HCEC 1CT (cell line): ENCODE measurements at places on chromosomes 12 and 14.

DNA sequence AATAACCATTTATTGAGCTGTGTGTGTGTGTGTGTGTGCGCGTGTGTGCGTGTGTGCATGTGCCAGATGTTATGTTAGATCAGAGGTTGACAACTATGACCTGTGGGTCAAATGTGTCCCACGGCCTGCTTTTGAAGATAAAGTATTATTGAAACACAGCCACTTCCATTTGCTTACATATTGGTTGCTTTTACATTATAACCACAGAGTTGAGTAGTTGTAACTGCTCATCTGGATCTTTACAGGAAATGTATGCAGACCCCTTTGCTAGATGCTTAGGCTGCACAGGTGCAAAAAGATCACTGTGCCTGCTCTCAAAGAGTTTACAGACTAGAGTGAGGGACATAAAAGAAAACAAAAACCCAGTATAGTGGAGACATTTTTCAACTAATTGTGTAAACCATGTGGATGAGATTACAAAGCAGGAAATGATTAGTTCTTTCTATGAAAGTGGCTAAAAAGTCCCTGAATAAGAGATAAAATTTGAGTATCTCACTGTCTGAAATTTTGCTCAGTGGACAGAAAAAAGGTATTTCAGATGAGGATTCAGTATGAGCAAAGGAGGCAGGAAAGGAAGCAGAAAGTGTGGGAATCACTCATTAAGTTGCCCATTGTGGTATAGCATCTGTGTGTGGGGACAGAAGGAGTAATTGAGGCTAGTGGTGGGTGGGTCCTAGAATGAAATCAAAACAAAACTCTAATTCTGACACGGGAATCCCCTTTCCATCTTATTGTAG lies 188.4 kb downstream of the PAH start:
- DNase-seq: no peak

GRCh38 chr12:76976777-76977382 lies 88.5 kb downstream of the E2F7 start:
- no peak for DNase-seq

DNA sequence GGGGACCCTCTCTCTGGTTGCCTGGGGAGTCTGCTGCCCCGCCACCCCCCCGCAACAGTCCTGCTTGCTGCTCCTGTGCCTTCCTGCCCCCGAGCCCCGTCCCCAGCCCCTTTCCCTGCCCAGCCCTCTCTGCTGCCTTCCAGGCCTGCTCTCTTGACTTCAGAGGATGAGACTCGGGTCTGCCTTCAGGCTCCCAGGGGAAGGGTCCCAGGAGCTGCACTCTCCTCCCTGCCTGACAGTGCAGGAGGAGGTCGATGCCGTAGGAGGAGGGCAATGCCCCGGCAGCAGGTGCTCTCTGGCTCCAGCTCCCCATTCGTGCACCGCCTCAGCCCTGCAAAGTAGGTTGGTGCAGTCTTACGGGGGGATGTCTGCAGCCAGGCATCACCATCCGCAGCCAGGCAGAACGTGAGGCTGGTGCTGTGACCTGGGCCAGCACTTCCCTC lies 185.1 kb upstream of the C14orf180 start:
- no peak for DNase-seq

DNA sequence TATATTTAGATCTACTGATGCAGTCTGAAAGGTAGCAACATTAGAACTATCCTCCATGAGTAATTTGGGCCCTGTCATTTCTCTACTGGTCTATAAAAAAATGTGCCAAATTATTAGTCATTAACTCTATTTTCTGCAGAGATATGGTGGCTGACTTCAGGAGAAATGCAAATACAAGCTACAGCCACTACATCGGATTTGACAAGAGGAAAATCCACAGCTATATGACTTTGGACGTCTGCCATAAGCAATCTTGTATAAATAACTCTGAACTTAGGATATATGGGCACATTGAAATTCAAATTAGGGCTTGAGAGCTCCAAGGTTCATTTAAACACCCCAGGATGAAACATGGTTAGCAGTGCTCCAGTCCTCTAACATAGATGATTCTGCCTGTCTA lies 983.0 kb upstream of the LRFN5 start:
- no peak for DNase-seq

GRCh38 chr14:78005325-78005724 lies 164.8 kb upstream of the NRXN3 start:
- peak; percentile 63 for DNase-seq

DNA sequence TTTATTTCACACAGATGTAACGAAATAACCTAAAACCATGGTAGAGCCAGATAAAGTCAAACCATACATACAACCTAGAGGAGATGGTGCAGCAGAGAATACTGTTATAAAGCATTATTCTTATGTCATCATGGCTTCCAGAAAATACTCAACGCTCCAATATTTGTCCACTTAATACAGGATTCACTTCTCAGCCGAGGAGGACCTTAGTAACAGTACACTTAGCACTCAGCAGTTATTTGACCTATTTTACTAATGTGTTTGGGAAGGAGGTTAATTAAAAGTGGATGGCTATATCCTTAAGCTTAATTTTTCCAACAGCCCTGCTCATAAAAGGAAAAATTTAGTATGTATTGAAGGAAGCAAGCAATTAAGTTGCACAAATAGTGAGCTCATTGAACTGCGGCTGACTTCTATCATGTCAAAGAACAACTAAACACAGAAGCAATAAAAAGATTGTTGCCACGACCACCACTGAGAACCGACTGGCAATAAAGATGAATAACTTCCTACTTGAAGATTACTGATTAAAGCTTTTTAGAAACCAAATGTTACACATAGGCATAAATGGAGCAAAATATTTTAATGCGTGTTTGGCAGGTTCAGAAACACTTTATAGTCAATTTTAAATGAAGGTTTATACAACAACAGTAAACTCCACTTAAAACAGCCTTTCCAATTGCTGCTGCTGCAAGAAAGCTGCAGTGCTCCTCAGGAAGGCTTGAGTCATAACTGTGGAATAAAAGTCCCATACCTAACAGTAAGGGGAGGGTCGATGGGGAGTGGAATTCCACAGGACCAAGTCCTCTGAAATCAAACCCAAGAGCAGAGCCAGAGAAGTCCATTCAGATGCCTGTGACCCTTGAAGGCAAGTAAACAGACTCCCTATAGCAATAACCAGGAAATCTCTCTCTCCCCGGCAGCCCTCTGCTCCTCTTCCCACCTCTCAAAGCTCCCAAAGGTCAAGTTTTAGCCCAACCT lies 218.9 kb upstream of the CDKN3 start:
- DNase-seq: no peak

DNA sequence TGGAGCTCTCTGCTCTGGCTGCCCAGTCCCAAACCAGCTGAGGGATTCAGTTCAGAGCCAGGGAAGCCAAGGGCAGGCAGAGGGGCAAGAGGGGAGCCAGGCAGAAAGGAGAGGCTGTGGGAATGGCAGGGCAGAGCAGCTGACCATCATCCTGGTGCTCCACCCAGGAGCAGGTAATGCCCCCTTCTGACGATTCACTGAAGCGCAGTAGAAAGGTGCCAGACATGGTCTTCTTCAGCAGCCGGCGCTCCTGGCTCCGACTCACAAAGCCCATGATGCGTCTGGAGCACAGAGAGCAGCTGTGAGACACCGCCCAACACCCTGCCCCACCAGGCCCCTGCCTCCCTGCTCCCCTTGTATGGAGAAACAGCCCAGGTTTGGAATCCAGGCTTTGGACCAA lies 8.0 kb downstream of the IL23A start:
- DNase-seq: no peak

DNA sequence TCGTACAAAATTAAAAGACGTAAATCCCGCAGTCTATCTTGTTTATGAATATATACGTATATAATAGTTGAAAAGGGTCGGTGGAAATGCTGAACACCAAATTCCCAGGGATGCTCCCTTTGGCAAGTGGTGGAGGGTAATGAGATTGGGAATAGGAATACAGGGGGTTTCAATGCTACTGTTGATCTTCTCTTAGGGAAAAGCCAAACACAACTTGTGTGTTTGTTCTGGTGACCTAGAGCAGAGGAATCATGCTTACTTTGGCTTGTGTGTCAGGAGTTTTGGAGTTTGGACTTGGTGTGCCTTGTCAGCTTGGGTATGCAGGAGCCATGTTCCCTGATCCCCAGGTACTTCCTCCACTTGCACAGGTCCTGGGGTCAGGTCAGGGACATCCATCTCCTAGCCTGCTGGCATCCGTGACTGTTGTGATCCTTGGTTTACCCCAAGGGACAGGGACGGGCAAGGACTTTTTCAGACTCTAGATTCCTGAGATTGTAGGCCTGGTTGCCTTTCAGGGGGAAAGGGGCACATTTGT lies 4.1 kb downstream of the SLC10A1 start:
- DNase-seq: no peak

DNA sequence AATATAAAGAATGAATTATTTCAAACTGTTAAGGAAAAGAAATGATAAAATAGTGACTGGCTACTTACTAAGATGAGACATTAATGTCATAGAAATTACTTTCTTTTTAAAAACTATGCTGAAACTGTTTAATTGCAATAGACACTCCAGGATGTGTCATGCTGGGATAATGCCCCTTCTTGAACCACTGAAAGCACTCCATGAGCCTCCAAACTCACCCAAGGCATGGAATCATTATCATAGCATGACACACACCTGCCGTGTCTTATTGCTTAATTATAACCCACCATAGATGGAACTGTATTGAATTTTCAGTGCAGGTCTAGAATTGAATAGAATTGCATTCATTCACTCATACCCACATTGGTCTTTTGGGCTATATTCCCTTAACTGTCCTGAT lies 4.3 kb downstream of the MBIP start:
- no peak for DNase-seq

DNA sequence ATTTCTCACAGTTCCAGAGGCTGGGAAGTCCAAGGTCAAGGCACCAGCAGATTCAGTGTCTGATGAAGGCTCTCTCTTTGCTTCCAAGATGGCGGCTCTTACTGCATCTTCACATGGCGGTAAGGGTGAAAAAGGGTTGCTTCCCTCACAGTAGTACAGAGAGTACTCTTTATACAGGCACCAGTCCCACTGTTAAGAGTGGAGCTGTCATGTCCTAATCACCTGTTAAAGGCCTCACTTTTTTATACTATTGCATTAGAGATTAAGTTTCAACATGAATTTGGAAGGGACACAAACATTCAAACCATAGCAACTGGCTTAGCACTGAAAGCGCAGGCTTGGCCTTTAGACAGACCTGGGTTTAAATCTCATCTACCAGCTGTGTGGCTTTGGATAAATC lies 50.0 kb upstream of the TCL1A start:
- no peak for DNase-seq

GRCh38 chr14:39991041-39991440 lies 558.8 kb upstream of the FBXO33 start:
- DNase-seq: no peak

- no peak for DNase-seq
These were observed 4.3 kb downstream of the SEL1L start for GRCh38 chr14:81529391-81529790.

- DNase-seq: no peak
These were observed 1036.2 kb upstream of the FLRT2 start for GRCh38 chr14:84493779-84494178.

- DNase-seq: no peak
These were observed 203.0 kb upstream of the SFSWAP start for GRCh38 chr12:131507881-131508280.

- DNase-seq: no peak
These were observed 63.6 kb upstream of the TMEM263 start for GRCh38 chr12:106892075-106892474.

- no peak for DNase-seq
These were observed 26.0 kb downstream of the WBP11 start for GRCh38 chr12:14777271-14777670.

DNA sequence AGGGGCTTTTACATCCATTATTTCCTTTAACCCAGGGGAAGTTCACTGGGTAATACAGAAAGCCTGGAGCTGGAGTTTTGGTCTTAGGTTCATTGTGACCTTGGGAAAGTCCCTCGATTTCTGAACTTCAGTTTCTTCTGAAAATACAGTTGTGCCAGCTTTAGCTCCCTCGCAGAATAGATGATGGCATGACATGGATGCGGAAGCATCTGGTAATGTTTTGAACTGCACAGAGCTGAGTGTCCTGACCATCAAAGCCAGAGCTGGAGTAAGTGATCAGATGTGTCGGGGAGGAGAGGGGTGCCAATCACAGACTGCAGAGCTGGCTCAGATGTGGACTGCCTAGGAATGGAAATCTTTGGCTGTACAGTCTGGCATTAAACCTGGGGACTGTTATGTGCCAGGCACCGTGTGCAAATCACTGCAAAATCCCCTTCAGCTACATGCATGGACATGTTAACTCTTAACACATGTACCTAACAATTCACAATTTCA lies 180.9 kb downstream of the ETV6 start:
- DNase-seq: no peak

GRCh38 chr12:63948211-63948610 lies 103.7 kb downstream of the SRGAP1 start:
- DNase-seq: no peak

DNA sequence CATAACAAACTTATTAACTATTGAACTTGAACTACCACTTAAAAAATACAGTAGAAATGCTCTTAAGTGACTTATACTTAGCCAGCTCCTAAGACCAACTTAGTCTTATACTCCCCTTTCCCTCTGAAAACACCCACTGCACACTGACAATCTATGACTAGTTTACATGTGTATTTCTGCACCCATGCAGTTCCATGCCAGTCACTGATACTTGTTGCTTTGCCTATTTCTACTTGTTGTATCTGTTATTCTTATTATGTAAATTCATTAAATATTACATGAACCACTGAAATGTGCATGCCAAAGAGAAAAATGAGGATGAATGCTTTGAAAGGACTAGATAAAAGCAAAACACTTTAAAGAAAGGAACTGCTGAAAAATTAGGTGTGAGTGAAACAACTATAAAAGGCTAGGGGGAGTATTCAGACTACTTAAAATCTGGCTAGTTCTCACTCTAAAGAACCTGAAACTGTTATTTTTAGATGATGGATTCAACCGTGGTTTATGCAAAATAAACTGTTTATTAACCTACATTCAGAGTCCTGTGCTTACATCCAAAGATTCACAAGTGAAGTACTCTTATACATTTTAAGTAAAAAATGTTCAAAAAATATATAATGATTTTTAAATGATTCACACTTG lies 74.7 kb downstream of the RPS6KA5 start:
- no peak for DNase-seq

DNA sequence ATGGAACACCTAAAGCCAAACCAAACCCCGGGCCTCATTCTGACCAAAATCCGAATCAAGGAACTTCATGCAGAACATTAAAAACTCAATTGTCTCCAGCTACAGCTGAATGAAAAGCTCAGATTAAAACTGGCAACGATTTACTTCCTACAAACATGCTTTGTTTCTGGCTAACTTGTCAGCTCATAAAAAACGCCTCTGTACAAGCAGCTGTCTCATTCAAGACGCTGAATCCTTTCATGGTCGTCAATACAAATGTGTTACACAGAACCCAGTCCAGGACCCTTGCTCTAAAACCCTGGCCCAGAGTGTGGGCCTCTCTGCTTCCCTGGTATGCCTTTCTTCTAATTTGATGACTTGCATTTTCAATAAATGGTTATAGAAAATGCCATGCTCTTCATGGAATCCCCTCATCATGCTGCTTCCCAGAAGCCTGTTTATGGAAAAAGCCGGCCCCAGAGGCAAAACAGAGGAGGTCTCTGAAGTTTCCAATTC lies 183.1 kb downstream of the PHLDA1 start:
- no peak for DNase-seq

GRCh38 chr12:24795699-24796347 lies 153.1 kb downstream of the BCAT1 start:
- DNase-seq: no peak

GRCh38 chr12:67784831-67785230 lies 136.3 kb downstream of the DYRK2 start:
- no peak for DNase-seq
